Activated CD4-positive, alpha-beta T cell treated with anti-CD3 and anti-CD28 coated beads for 4 hours (primary cell): ENCODE measurements at places on chromosomes 1 and 21.

GRCh38 chr1:196466166-196466565, 142.1 kb downstream of the KCNT2 start:
- DNase-seq, result no peak

DNA sequence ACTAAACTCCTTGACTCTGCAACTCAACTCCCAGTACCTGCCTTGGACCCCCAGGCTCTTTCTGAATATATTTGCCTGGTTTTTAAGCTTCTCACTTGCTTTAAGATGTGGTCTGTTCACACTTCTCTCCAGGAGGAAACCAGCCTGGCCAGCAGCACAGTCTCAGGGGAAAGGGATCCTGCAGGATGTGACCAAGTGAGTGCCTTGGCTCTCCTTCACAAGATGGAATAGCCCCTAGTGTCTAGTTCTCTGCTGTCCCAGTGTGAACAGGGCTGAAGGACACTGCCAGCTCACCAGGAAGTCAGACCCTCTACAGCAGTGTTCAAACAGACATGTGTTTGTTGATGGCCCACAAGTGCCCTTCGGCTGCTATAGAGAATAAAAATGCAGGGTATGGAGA, 32.9 kb downstream of the CD244 start:
- no peak for DNase-seq

GRCh38 chr1:53557830-53558738, 98.9 kb downstream of the DMRTB1 start:
- DNase-seq, result no peak

GRCh38 chr1:246081856-246082668, 425.0 kb downstream of the SMYD3 start:
- DNase-seq, result no peak

GRCh38 chr1:48007047-48007446, 9.9 kb upstream of the TRABD2B start:
- DNase-seq, result no peak

DNA sequence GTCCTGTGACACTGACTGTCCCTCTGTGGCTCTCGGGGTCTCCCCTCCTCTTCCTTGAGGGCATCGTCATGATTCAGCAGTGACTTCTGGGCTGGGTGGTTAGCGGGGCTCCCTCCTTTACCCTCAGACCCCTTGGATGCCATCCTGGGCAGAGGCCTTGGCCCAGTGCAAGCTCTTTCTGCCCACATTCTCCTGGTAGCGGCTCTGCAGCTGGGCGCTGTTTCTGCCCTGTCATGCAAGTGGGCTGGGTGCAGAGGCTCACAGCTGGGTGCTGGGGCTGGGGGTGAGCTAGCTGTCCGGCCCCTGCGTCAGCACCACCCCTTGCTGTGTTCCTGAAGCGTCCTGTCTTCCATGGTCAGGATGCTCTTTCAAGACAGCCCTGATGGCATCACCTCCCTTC, 158.5 kb downstream of the PCBP3 start:
- DNase-seq, result no peak

- DNase-seq, result no peak
Measured at GRCh38 chr1:114010433-114011184, 31.3 kb downstream of the OLFML3 start.
